Frontal cortex (tissue), 4 donors: ENCODE measurements at places on chromosomes 12 and 14. TPM values are rescaled to one million over a fixed set of nuclear protein-coding genes. Genes with fewer than 3 reads are reported as not detected.

The DAO gene
- total RNA-seq: not detected

The KRT80 gene
- not detected for total RNA-seq

The FSCB gene
- total RNA-seq: not detected

The PROX2 gene
- not detected for total RNA-seq

The CCDC198 gene
- not detected for total RNA-seq

The LTB4R gene
- 1.2 TPM for total RNA-seq

The MYF6 gene
- 1.6 TPM for total RNA-seq

The BRMS1L gene
- 17.9 TPM for total RNA-seq

The TAS2R8 gene
- total RNA-seq: under 0.01 TPM

The OR4E2 gene
- total RNA-seq: not detected

The GALNT6 gene
- total RNA-seq: under 0.01 TPM

The CISTR gene
- total RNA-seq: not detected

The PMCH gene
- total RNA-seq: 0.41 TPM

The NAV3 gene
- total RNA-seq: 240 TPM

The OR4K5 gene
- total RNA-seq: not detected

The CCDC197 gene
- not detected for total RNA-seq

The LRTM2 gene
- total RNA-seq: 1.6 TPM

The PTPRR gene
- 16.7 TPM for total RNA-seq
